Stimulated activated effector memory CD8-positive, alpha-beta T cell treated with anti-CD3 and anti-CD28 coated beads, Interleukin-12 subunit alpha, Interleukin-12 subunit beta, amount 100 ng/mL, for 72 hours (primary cell): ENCODE measurements at places on chromosomes 12 and 14.
A peak's percentile ranks its signal among the peaks of the same experiment; 100 is the strongest.

DNA sequence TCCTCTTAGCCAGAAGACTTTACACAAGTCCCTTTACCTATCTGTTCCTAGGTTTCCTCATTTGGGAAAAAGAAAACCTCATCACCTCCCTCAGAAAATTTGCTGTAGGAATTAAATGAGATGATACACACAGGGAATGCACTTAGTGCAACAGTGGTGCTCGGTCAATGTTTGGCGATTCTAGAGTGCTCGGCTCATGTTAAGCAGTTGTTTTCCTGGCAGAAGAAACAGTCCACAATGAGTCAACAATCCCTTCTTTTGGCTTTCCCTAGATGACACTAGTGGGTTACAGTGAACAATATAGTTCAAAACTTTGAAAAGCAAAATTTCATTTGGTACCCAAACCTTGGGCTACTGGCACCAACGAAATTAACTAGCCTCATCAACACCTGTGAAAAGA, 3.9 kb upstream of the TMEM233 start:
- no peak for DNase-seq

- no peak for DNase-seq
Observed at GRCh38 chr14:59827401-59827800, 43.2 kb downstream of the RTN1 start.

GRCh38 chr14:77055306-77055705, 26.8 kb upstream of the IRF2BPL start:
- DNase-seq, result no peak

DNA sequence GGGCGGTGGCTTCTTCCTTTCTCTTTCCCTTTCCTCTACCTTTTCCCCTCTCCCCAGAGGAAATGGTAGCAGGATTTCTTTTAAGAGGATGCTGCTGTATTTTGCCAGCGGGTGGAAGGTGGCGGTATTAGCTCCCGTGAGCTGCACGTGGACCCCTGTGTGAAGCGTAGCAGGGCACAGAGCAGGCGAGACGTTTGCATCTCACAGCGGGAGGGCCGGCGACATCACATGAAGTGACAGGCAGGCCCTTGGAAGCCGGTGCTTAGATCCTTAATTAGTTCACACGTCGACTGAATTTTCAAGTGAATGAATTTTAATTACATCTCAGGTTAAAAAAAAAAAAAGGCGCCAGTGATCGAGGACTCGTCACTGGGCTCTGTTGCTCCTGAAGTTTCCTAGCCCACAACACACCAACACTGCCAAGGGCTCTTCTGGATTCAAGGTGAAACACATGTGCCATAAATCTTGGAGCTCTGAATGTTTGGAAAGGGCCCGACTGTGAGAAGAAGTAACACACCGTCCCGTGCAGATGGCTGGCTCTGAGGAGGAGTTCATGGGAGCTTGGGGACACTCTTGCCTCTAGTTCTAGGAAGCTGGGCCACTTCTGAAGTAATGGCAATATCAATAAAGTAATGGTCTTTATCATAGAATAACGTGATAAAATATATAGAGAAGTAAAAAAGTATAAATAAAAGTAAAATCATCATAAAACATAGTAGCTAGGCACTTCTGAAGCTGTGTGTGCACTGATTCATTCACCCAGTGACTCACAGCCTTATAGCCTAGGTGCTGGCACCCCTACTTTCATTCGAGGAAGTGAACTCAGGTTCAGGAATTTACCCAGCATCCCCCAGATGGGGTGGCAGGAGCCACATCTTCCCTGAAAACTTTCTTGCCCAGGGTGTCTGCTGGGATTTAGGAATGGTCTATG, 75.3 kb downstream of the AACS start:
- no peak for DNase-seq

GRCh38 chr14:103052407-103052806, 4.9 kb downstream of the CDC42BPB start:
- DNase-seq, result no peak

GRCh38 chr12:122789637-122790036, 15.3 kb downstream of the CCDC62 start:
- DNase-seq, result no peak

GRCh38 chr12:5260086-5260485, 171.8 kb upstream of the NTF3 start:
- DNase-seq, result no peak

GRCh38 chr14:37746140-37746832, 150.9 kb downstream of the TTC6 start:
- DNase-seq, result no peak

- no peak for DNase-seq
Observed at GRCh38 chr12:25004447-25004846, 55.5 kb upstream of the BCAT1 start.

GRCh38 chr14:30907659-30908057, 33.3 kb downstream of the COCH start:
- DNase-seq, result no peak

DNA sequence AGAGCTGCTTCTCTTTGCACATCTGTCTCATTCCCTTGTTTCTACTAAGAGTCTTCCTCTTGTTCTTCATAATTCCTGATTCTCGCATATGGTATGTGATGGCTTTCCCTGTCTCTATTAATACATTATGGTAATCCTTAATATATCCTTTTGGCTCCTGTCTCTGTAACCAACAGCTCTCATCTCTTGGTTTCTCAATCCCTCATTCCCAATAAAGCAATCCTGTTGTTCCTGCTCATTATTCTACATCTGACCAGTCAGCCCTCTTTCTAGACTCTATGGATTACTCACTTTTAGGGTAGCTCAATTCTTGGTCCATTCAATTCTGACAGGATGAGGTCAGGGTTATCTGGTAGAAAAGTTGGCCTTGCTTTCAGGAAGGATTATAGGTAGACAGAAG, 349.9 kb downstream of the LRIG3 start:
- DNase-seq, result no peak

DNA sequence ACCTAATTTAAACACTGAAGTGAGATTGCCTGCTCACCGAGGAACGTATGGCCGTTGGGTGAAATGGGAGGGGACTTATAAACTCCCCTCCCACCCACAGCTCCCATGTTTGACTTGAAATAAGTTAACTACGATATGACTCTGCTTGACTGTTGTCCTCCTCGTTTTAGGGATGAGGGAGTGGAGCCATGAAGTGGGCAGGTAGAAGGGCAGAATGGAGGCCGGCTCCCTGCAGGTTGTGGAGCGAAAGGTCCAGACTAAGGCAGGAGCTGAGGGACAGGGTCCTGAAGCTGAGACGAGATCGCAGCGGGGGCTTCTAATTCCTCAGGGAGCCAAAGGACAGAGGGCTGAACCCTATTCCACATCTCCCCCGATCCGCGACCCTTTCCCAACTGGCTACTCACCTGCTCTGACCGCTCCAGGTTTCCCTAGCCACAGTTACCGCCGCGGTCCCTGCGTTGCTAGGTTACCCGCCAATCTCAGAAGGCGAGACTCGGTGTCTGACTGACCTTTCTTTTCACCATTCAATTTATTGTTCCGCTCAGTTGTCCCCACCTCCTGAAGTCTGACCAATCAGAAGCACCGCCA, 577 bp upstream of the TPCN1 start:
- DNase-seq, result no peak

DNA sequence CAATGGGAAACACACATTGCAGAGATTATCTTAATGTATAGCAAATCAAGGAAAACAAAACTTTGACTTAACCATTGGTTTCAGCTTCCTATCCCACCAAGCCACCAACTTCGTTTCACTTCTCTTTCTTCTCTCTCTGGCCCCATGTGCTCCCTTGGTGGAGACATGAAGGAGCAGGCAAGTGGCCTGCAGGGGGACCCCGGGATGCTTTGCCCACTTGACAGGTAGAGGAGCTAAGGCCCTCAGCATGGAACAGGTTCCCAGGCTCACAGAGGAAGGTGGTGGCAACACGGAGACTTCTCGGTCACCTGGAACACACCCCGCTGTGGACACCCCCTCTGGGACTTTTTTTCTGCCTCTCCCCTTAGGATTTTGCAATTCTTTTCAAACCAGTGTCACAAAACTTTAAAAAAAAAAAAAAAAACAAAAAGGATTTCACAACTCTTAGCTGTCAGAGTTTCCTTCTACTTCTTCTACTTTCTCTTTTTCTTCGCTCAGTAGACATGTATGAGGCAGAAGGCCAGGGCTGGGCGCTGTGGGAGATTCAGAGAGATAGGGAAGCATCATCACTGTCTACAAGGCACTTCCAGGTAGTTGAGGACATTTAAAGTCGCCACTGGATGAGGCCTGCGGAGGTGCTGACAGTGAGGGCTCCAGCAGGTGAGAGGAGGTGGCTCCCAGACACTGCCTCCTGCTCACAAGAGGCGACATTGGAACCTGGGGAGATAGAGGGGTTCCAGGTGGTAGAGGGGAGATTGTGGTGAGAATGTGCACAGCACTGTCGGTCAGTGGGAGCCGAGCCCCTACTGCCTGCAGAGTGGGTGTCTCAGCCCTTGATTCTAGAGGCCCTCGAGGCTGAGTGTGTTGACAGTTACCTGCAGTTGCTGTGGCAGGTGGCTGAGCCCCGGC, 119.6 kb downstream of the GCH1 start:
- DNase-seq, result no peak

GRCh38 chr14:21063479-21063878, 5.9 kb downstream of the RNASE8 start:
- DNase-seq, result no peak

- no peak for DNase-seq
Observed at GRCh38 chr14:57244106-57244505, 24.6 kb downstream of the EXOC5 start.

GRCh38 chr12:49813131-49813530, 15.1 kb downstream of the NCKAP5L start:
- DNase-seq, result no peak

DNA sequence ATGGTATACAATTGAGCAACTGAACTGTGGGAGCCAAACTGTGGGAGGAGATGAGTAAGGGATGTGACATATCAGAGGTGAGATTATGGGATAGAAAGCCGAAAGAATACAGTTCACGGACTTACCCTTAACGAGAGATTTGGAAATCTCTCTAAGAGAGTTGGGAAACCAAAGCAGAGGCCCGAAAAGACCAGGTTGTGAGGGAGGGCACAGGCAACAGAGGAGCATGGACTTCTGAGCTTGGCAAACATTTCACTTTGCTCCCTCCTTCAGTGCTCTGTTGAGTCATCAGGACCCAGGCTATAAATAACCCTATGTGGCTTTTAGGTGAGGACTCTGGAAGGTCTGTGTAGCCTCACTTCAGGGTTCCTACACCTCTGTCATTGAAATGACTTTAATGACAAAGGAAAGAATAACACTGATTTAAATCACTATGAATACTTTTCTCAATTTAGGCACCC, 120.6 kb downstream of the TGFB3 start:
- no peak for DNase-seq

DNA sequence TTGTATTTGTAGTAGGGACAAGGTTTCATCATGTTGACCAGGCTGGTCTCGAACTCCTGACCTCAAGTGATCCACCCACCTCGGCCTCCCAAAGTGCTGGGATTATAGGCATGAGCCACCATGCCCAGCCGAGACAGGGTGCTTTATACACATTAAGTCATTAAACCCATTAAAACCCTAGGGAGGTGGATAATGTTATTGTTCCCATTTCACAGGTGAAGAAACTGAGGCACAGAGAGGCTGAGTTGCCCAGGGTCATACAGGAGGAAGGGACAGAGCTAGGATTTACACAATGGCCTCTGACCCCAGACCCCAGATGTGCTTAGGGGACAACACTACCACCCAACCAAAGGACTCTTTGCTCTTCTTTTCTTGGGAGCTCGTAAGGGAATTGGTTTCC, 51.0 kb upstream of the RIN3 start:
- no peak for DNase-seq

DNA sequence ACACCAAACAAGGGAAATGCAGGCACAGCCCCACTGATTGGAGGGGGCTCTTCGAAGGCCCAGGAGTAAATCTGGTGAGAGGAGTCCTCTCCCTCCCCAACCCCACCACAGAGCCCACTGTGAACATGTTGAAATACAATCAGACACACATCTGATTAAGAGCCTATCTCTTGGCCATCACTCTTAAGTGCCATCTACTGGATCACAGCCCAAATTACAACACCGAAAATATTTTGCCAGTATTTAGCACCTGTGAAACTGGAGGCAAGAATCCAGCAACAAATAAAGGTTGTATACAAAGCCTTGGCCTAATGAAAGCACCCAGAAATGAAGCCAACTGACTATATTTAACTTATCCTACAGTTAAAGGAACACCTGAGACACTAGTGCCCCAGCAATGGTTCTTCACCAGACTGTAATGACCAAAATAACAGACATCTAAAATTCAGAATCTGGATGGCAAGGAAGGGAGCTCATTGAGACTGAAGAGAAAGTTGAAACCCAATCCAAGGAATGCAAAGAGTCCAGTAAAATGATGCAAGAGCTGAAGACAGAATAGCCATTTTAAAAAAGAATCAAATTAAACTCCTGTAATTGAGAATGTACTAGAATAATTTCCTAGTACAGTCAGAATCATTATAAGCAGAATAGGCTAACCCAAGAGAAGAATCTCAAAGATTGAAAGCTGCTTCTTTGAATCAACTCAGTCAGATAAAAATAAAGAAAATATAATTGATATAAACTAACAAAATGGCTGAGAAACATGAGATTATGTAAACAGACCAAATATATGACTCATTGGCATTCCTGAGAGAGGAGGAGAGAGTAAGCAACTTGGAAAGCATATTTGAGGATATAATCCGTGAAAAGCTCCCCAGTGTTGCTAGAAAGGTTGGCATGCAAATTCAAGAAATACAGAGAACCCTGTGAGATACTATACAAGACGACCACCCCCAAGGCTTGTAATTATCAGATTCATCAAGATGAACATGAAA, 1117.0 kb downstream of the FLRT2 start:
- DNase-seq, result no peak

- peak; percentile 24 for DNase-seq
Observed at GRCh38 chr12:98698603-98699463, 53.7 kb downstream of the APAF1 start.

DNA sequence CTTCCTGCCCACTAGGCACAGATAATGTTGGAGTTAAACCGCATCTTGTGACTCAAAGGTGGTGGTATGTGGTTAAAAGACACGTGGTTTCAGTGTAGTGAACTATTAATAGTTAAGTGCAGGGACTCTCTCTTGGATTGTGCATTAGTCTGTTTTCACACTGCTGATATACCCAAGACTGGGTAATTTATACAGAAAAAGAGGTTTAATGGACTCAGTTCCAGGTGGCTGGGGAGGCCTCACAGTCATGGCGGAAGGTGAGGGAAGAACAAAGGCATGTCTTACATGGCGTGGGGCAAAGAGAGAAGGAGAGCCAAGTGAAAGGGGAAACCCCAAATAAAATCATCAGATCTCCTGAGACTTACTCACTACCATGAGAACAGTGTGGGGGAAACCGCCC, 362.3 kb downstream of the GLT1D1 start:
- no peak for DNase-seq

- no peak for DNase-seq
Observed at GRCh38 chr12:99627459-99627858, 20.1 kb upstream of the GARIN6 start.

GRCh38 chr14:67738740-67739504, 37.2 kb downstream of the RDH12 start:
- no peak for DNase-seq

GRCh38 chr14:68784226-68784910, 8.5 kb downstream of the ZFP36L1 start:
- DNase-seq, result no peak

DNA sequence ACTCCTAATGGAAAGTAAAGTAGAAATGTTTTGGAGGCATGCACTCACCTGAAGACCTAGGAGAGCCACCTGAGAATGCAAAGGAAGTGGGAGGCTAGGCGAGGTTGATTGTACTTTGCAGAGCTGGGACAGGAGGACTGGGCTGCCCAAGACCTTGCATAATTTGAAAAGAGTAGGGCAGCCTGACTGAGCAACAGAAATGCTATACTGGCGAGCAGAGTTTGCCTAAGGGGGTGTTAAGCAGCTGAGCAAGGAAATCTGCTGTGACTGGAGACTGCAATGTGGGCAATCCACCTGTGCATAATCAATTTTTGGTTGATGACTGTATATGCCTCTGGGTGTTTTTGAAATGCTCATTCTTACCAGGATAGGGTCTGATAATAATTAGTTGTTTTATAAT, 834.1 kb downstream of the TRHDE start:
- no peak for DNase-seq
